ENCODE measurements at places on chromosomes 5 and 9.

- DNase-seq = no peak
These were observed 104.2 kb upstream of the HCN1 start for GRCh38 chr5:45800331-45800730.

DNA sequence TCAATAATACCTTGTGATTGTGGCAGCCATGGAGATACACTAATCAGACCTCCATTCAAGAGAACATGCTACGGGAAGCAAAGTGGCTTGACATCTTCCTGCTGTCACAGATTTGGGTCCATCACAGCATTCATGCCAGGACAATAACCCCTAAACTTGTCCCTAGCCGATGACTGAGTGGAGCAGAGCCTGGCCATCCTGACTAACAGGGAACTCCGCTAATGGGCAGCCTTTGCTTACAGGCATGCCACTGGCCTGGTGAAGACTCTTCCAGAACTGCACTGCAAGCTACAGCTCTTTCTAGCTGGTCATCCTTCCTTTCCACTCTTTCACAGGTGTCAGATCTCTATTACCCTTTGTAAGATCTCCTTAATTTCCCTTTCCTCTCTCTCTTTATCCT lies 16.0 kb downstream of the FAM174A start:
- no peak for DNase-seq

- DNase-seq = peak; percentile 82
These were observed 262.4 kb downstream of the GRIA1 start for GRCh38 chr5:153752890-153753289.

- peak; percentile 59 for DNase-seq
These were observed 208.0 kb upstream of the ANKRD55 start for GRCh38 chr5:56440871-56441740.

- peak; percentile 18 for DNase-seq
These were observed 24.6 kb upstream of the QSOX2 start for GRCh38 chr9:136270173-136270705.

- DNase-seq = no peak
These were observed 24.4 kb downstream of the SMARCA2 start for GRCh38 chr9:2039294-2040180.
